T-helper 2 cell (primary cell): ENCODE measurements at places on chromosomes 2 and 18.

GRCh38 chr18:2981212-2981728, 31.7 kb downstream of the LPIN2 start:
- no peak for DNase-seq

- DNase-seq = no peak
These were observed 195.4 kb downstream of the ZBTB7C start for GRCh38 chr18:48213791-48214190.

DNA sequence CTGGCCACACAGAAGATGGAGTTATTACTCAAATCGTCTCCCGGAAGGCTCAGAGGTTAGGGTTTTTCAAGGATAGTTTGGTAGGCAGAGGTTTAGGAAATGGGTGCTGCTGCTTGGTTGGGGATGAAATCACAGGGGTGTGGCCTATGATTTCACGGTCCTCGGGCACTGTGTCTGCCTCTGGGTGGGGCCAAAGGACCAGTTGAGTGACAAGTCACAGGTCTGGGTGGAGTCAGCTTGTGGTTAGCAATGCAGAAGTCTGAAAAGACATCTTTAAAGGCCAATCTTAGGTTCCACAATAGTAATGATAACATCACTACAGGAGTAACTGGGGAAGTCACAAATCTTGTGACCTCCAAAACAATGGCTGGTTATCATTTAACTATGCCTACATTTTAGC, 387.8 kb downstream of the ZNF521 start:
- DNase-seq = no peak

GRCh38 chr2:101986376-101986775, 5.4 kb upstream of the IL1R2 start:
- no peak for DNase-seq

- peak; percentile 63 for DNase-seq
These were observed 806 bp downstream of the ZNF407 start for GRCh38 chr18:74598350-74599001.

DNA sequence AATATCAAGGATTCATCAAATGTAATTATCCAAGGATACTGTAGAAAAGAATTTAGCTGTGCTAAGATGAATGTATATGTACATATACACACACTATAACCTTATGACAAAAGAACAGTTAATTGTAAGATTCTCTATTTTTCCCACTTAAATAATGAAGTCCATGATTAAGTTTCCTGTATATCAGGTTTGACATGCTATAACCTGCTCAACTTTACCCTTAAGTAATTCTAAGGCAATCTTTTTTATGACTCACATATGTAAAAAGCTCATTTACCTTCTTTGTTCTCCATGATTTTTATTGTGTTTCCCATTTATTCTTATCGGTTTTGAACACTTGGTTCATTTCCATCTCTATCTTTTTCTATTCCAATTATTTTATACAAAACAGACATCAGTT, 1213.1 kb upstream of the SLC39A10 start:
- no peak for DNase-seq

- no peak for DNase-seq
These were observed 28.4 kb downstream of the CPS1 start for GRCh38 chr2:210584834-210585233.

DNA sequence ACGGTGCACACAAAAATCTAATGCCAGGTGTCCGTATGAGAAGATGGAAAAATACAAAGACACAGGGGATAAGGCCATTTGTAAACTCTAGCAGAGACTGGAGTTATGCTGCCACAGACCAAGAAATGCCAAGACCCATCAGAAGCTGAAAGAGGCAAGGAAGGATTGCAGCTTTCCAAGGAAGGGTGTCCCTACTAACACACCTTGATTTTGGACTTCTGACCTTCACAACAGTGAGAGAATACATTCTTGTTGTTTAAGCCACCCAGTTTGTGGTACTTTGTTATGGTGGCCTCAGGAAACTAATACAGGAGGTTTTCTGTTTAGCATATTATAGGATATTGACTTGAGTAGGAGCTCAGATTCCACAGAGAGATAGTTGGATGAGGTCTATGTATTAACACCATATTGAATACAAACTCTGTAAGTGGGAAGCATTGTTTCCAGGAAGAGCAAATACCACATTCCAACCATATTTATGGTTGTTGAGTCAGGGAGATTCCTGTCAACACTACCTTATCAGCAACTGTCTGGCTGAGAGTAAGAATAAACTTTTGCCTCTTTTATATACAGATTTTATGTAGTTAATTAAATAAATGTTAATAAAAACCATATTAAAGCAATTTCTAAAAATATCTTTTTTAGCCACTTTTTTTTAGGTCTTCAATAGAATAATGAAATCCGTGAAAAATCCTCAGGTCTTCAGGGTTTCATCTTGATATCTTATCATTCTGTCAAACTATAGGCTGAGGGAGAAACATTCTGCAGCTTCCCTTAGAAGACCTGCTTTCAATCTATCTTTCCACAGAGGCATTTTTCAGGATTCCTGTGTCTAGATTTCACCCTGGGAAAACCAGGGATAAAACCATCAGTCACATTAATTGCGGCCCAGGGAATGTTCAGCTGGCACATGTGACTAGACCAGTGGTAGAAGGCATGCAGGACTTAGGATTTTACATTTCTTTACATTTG, 35.4 kb upstream of the HNMT start:
- DNase-seq = no peak

- no peak for DNase-seq
These were observed 128.1 kb upstream of the MSTN start for GRCh38 chr2:190190507-190191162.

DNA sequence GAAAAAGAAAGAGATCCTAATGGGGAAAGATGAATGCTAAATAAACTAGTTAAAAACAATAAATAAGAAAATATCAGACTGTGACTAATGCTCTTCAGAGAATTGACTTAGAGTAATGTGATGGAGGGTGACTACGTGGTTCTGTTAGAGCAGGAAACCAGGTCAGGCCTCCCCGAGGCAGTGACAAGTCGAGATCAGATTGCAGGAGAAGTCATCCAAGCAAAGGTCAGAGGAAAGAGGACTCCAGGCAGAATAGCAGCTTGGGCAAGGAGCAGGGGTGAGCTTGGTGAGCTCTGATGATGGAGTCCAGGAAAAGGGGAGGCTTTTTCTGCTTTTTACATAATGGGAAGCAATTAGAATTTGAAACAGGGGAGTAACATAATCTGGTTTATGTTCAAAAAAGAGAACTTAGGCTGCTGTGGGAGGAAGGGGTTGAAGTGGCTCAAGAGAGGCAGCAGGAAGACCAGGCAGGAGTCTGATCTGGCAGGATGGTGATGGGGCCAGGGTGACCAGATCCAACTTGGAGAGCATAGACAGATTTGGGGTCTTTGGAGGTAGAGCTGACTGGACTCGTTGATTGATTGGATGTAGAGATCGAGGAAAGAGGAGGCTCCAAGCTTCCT, 27.3 kb upstream of the ITGB6 start:
- no peak for DNase-seq

- DNase-seq = no peak
These were observed 1.2 kb downstream of the GATA6 start for GRCh38 chr18:22170421-22171257.

- DNase-seq = no peak
These were observed 67.2 kb downstream of the SLC8A1 start for GRCh38 chr2:40384714-40385113.

GRCh38 chr2:42931146-42931817, 138.9 kb upstream of the HAAO start:
- DNase-seq = no peak

- no peak for DNase-seq
These were observed 249.1 kb upstream of the SIX2 start for GRCh38 chr2:45258311-45258710.

DNA sequence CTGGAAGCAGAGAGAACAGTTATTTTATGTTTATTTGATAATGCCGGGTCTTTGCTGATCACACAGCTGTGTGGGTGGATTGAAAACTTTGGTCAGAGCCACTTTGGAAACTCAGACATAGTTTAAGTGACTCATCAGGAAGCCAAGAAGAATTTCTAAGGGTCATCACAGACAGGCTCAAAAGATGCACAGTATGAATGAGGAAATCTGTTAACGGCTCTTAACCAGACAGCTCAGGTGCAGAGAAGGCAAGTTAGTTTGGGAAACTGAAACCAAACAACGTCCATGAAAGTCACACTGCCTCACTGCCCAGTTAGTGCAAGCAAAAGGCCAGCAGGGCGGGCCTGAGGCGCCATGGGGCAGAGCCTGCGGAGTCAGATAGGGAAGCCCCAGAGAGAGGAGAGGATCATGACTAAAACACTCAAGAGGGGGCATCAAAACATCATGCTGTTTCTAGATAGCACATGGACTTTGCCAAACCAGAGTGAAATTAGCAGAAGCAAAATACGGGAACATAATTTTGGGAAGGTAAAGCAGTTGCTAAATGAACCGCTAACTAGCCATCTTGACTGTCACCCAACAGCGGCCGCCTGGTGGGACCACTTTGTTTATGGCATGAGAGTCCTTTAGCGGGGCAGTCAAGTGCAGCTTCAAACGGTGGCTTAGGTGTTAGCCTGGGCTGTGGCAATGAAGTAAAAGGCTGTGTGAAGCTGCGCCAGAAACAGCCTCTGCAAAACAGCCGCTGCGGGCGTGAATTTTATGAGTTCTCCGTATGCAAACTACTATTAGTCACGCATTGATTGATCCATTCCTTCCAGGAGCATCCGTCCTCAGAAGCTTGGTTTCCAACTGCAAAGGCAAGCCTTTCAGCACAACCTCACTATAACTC, 101.2 kb downstream of the KCTD18 start:
- DNase-seq = no peak

DNA sequence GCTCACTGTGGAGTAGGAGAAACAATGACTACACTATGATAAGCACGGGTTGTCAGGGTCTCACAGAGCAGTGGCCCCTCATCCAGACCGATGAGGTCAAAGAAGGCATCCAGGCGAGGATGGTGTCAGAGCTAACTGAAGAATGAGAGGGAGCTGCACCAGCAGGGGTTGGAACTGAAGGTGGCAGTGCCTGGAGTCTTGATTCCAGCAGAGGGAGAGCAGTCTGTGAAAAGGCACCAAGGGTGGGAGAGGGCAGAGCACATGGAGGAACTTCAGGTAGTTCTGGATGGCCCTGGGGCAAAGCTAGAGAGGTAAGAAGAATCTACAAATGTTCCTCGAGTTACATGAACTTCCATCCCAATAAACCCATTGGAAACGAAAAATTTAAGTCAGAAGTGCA, 12.6 kb downstream of the ELMOD3 start:
- DNase-seq = no peak

GRCh38 chr2:187618813-187619212, 64.6 kb upstream of the TFPI start:
- no peak for DNase-seq

DNA sequence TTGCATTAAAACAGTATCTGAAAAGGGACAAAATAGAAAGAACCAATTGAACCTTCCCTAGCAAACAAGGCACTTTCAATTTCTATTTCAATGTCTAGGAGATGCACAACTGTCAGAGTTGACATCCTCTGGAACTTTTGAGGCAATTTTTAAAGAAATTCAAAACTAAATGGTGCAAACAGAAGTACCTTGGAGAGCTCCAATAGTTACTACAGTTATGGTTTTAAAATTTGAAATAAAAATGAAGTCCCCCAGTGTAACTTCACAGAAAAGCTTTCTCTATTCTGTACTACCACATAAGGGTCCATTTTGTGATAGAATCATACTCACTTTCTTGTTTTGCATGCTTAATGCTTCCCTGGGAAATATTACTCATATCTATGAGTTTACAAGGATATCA, 162.1 kb downstream of the KCNH7 start:
- no peak for DNase-seq

DNA sequence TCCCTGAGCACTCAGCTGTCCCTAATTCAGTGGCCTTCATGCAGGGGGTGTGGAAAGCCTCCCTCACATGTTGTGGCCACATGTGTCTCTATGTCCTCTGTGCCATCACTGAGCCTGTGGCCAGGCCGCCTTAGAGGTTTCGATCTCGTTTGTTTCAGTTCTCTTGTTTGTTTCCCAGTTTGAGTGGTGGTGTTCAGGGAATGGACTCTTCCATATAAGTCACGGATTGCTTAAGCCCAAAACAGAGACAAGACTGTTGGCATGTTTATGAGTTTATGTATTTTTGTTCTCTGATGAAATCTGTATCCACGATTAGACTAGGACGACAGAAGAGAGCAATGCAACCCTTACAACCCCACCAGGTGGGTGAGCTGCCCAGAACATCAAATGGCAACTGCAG, 134.5 kb downstream of the CCBE1 start:
- DNase-seq = no peak

GRCh38 chr2:174794851-174795374, 30.6 kb upstream of the CHRNA1 start:
- DNase-seq = no peak

DNA sequence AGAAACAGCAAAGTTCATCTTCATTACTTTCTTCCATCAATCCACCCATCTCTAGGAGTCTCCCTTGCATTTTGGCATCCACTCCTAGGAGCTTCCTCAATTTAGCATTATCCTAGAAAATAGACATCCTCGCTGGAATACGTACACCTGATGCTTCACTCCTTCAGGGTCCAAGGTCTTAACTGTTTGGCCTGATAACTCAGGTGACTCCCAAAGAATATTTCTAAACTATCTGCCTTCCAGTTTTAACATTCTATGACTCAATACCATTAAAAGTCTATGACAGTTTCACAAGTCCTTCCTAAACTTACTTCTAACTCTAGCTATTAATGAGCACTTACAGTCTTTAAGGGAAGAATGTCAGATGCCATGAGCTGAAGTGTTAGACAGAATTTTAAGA, 26.5 kb upstream of the TLK1 start:
- no peak for DNase-seq

DNA sequence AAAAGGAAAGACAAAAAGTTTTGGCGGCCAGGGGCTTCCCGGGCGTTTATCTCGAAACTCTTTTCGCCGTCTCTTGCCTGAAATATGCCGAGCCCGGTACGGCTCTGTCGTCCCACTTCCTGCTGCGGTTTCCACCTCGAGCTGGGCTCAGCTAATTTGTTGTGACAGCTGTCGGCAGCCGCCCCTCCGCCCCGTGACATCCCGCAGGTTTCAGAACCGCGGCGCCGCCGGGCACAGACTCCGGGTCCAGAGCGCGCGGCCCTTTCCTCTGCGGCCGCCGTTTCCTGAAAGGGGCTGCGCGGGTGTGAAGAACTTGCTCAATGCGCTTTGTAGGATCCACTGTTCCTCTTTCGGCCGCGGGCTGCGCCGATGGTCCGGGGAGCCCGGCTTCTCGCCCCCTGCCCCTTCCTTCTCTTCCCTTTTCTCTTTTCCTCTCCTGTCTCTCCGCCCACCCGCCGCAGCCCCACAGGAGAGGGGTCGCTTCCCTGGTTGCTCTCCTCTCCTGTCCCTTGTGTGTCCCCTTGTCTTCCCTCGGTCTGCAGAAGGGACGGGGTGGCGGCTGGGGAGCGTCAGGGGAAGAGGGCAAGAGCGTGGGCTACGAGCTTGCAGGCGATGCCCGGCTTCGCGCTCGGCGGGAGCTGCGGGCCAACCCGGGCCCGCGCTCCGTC, 648 bp downstream of the ARID5A start:
- DNase-seq = peak; percentile 95

GRCh38 chr2:229340086-229340760, 69.1 kb upstream of the PID1 start:
- DNase-seq = no peak

GRCh38 chr2:113263546-113263945, 15.2 kb downstream of the PAX8 start:
- no peak for DNase-seq
